ENCODE measurements at places on chromosomes 5 and 9.

GRCh38 chr5:32283539-32284377, 29.0 kb downstream of the MTMR12 start:
- DNase-seq: no peak

- DNase-seq: no peak
Measured at GRCh38 chr5:127423173-127423798, 94.2 kb upstream of the PRRC1 start.

- DNase-seq: no peak
Measured at GRCh38 chr9:68585034-68585761, 44.5 kb upstream of the TMEM252 start.

DNA sequence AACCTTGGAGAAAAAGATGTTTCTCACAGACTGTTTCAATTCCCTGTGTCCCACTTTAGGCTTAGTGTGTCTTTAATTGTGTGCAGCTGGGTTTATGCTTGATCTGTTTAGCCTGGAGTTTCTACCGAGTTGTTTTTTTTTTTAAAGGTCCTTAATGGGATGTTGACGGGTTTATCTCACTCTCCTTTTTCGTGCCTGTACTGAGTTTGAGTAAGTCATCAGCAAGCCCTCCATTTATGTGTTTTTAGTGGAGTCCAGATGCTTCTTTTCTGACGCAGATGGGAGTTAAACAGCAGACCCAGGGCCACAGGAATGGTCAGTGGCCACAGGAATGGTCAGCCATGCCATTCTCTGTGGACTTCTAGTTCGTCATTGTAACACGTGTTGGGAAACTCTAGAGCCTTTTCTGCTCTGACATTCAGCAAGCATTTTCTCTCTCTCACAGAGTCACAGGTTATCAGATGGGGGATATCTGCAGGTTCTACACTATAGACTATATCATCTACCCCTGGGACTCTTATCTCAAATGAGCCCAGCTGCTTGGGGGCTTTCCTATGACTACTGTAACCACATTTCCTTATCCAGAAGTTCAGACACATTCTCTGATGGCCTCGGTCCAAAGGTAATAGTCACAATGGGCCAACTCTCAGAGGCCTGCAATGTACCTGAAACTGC, 190.5 kb downstream of the TTLL11 start:
- no peak for DNase-seq

- no peak for DNase-seq
Measured at GRCh38 chr5:81835814-81836367, 85.0 kb upstream of the SSBP2 start.

DNA sequence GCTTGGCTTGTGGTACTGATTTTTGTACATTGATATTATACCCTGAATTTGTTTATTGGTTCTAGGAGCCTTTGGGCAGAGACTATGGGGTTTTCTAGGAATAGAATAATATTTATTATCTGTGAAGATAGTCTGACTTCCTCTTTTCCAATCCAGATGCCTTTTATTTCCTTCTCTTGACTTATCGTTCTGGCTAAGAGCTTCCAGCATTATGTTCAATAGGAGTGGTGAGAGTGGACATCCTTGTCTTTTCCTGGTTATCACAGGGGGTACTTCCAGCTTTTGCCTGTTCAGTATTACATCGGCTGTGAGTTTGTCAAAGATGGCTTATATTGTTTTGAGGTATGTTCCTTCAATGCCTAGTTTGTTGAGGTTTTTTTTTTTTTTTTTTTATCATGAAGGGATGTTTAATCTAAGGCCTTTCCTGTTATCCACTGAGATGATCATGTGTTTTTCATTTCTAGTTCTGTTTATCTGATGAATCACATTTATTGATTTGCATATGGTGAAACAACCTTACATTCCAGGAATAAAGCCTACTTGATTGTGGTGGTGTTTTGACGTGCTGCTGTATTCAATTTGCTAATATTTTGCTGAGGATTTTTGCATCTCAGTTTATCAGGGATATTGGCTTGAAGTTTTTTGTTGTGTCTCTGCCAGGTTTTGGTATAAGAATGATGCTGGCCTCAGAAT, 77.5 kb downstream of the CERT1 start:
- DNase-seq: no peak

DNA sequence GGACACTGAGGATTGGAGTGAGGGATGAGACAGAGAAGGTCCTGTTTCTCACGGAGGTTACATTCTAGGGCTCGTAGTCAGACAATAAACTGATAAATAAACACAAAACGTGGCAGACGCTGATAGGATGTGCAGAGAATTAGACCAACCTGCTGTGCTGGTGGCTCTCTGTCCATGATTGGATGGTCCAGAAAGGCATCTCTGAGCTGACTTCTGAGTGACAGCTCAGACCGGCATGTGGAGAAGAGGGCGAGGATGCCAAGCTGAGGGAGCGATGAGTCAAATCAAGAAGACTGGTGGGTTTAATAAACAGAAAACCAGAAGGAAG, 132.3 kb upstream of the TAF11L2 start:
- no peak for DNase-seq

DNA sequence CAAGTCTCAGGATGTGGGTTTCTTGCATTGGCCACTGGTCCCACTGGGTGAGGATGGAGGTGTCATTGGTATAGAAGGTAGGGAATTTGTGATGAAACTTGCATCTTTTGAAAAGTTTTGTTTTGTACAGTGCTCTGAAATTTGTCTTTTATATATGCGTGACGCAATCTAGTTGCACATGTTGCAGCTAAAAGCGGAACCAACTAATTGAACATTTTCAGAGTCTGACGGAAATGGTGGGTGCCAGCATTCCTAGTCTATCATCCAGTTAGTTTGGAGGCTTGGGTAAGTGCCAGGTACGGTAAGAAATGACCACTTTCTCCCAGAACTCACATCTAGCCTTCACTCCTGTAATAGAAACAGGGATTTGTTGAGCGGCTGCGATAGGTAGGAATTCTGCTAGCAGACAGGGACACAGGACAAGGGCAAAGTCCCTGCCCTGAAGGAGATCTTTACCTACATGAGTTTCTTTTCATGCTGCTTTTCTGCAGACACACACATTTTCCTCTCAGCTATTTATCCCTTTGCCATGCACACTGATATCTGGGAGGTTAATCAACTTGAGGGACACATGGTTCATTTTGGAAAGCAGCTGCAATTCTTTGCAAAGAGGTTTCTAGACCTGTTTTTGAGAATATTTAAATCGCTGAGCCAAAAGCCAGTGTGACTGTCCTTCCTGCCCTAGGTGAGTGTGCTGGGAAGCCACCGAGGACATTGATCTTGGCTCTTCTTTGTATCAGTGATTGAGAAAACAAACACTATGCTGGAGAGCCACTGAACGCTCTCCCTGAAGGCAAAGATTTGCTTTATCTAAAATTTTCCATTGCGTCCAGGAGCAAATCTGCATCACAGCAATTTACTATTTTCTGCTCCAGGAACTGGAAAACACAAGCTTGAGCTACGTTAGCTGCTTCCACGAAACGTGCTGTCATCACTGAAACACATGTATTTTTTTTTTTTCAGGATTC, 89.7 kb downstream of the DAP start:
- no peak for DNase-seq

DNA sequence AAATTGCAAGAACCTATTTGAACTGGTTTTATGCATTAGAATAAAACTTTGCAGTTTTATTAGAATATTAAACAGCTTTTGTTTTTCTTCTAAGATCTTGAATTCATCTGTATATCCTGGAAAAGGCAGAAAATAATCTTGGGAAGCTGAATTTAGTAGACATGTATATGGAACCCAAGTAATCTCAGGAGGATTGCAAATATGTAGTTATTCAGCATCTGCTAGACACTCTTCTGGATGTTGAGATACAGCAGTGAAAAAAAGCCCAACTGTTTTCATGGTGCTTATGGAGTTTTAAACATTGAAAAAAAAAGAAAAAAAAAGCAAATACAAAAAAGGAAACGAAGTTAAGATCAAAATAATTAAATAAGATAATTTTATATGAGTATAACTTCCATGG, 922.2 kb upstream of the SEMA6A start:
- DNase-seq: no peak
